ENCODE measurements at places on chromosomes 4 and X.
A peak's percentile ranks its signal among the peaks of the same experiment; 100 is the strongest.

DNA sequence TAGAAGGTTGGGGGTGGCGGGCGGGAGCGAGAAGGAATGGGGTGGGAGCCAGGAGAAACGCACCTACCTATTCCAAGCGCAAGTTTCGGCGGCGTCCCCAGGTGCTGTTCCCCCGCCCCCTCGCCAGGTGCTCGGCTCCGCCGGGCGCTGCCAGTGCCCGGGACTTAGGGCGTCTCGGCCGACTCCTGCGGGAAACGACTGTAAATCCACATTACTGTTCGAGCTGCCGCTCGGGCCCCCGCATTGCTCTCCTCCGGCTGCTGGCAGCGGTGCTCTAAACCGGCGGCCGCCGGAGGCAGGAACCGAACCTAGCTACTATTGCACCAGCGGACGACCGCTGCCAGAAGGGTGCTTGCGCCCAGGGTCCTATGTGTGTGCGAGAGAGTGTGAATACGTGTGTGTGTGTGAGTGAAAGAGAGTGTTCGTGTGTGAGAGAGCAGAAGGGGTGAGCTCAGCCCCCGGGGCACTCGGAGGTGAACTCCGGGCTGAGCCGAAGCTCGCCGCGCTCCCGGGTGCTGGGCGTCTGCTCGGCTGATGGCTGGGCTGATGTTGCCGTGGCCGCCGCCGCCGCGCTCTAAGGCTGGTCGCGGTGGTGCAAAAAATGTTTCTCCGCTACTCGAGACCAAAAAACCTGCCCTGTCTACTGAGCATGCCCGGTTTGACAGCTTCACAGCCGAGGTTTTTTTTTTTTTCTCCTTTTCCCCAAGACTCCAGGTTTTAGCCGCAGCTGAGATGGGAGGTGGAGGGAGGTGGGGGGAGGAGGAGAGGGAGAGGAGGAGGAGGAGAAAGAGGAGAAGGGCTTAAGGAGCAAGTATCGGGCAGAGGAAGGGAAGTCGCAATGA, 115.7 kb upstream of the TEX13C start:
- no peak for DNase-seq

- no peak for DNase-seq
Measured at GRCh38 chrX:119686087-119686691, 6.8 kb downstream of the SEPTIN6 start.

DNA sequence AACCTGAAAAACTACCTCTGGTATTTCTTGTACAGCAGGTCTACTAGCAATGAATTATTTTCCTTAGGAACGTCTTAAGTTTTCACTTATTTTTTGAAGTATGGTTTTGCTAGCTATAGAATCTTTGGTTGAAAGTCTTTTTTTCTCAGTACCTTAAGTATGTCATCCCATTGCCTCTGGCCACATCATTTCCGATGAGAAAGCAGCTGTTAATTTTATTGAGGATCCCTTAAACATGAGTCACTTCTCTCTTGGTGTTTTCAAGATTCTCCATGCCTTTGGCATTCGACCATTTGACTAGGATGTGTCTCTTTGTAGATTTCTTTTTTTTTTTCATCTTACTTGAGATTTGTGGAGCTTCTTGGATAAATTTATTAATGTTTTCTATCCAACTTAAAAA, 803.8 kb upstream of the AMOT start:
- no peak for DNase-seq

GRCh38 chr4:167509551-167509950, 275.3 kb upstream of the SPOCK3 start:
- no peak for DNase-seq

- no peak for DNase-seq
Measured at GRCh38 chrX:39398215-39398962, 597.1 kb downstream of the MID1IP1 start.

- DNase-seq = no peak
Measured at GRCh38 chr4:128775916-128776315, 33.6 kb upstream of the JADE1 start.

GRCh38 chr4:74190332-74190731, 32.4 kb downstream of the MTHFD2L start:
- DNase-seq = no peak

DNA sequence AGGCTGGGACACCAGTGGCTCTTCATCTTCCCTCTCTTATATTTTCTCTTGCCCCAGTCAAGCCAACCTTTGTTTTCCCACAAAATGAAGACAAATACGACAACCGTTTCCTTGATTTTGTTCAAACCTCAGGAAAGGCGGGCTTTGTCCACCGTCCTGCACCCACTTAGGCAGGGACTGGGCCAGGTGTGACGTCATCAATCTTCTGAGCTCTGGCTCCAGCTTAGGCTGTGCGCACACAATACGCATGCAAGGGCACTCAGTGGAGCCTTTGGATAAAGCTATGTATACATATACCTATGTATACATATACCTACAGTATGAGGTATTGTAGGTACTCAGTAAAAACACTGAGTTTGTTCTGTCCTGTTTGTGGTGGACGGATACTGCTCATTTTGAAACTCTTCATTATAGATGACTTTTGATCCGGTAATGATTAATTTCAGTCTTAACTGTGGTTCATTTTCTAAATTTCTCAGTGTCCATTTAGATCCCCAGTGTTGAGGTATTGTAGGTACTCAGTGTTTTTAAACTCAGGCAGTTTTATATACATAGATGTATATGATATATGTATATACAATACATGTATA, 194.9 kb downstream of the MGST2 start:
- DNase-seq = no peak

GRCh38 chrX:11564546-11564945, 101.2 kb downstream of the ARHGAP6 start:
- no peak for DNase-seq

GRCh38 chr4:70945452-70946055, 43.4 kb downstream of the MOB1B start:
- DNase-seq = no peak

GRCh38 chr4:2843941-2844584, 419 bp downstream of the ADD1 start:
- no peak for DNase-seq

DNA sequence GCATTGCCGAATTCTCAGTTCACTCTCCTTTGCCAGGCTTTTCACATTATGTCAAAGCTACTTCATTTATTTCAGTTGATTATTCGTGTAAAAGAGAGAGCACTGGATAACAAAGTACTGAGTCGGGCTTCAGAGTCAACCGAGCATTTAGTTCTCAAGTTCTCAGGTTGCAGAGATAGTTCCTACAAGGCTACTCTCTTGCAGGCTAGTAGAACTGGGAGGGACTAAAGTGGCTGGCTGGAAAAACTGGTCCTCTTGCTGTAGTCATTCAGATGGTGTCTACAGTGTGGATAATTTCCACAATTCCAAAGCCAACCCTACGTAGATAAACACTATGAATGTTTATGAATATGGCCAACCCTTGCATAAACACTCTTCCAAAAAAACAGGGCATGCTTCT, 4.6 kb upstream of the CCNG2 start:
- no peak for DNase-seq

DNA sequence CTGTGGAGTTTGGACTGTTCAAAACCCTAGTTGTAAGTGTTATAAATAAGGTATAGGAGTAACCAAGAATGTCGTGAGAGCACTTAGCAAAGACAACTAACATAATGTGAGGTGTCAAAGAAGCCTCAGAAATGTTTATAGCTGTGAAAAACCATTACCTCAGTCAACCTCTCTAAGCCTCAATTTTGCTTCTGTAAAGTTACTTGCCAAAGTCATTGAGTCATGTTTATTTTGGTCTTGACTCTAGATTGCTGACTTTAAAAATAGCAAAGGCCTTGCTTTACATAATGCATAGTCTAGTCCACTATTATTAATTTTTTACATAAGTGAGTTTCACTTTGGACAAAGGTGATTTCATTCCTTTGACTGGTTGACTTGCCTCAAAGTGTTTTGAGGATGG, 257.6 kb upstream of the CXXC4 start:
- no peak for DNase-seq

DNA sequence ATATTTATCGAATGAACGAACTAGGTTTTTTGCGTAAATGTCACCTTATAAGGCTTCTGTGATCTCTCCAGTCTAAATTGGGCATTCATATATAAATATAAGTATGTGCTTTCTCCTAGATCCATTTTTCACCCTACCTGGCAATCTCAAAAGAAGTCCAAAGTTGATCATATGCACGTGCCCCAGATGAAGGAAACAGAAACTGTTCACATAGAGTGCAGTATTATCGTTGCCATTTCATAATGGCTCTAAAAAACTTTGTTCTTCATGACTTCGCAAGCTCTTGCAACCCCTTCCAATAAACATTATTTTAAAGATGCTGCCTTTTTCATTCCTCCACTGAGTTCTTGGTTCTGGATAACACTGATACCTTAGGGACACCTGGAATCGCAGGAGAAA, 708 bp downstream of the INTS12 start:
- no peak for DNase-seq

DNA sequence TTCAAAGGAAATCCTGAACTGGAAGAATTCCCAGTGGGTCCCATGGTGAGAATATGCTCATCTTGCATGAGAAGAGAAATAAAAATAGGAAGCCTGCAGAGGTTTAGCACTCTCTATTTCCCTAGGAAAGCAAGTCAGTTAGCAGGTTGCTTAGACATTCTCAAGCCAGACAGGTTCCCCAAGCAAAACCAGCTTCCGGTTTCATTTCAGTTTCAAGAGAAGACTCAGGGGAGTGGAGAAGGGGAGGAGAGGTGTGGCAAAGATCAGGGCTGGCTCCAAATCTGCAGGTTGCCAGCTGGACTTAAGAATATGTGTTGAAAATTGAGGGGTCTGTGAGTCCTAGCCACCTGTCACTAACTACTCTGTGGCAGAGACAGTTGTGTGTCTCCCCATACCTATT, 107.5 kb downstream of the CLNK start:
- DNase-seq = no peak

GRCh38 chr4:38870098-38870808, 2.6 kb downstream of the FAM114A1 start:
- DNase-seq = no peak

GRCh38 chr4:142402156-142402555, 443.9 kb downstream of the INPP4B start:
- DNase-seq = no peak

DNA sequence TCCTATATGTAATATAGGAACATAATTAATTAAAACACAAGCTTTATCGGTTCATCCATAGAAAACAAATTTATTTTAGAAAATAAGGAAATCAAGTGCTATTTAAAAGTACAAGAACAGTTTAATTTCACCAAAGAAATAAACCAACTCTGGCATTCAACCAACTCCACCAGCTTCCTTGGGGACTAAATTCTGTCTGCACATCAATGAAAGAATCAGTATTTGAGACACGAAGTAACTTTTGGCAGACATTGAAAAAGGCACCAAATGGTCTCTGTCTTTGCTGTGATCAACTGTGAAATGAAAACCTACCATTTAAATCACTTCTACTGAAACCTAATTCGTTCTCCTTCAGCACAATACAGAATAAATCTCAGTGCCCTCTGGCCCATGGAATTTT, 719.7 kb upstream of the GRIA3 start:
- DNase-seq = no peak

DNA sequence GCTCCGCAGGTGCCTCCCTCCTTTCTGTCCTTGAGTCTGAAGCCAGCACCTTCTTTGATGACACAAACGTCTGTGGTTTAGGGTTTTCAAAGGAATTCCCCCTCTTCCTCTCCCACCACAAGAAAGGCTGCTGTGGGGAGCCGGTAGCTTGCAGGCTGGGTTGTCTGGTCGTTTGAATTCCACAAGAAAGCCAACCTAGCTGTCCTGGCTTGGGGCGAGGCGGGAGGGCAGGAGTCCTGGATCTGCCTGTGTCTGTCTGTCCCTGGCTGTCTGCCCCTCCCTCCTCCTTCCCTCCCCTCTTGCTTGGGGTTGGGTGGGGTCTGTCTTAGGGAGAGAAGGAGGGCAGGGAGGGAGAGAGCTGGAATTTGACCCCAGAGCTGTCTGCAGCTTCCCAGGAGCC, 56.3 kb downstream of the SHROOM2 start:
- DNase-seq = peak; percentile 2

GRCh38 chr4:181569553-181569952, 673.6 kb upstream of the TENM3 start:
- DNase-seq = no peak

DNA sequence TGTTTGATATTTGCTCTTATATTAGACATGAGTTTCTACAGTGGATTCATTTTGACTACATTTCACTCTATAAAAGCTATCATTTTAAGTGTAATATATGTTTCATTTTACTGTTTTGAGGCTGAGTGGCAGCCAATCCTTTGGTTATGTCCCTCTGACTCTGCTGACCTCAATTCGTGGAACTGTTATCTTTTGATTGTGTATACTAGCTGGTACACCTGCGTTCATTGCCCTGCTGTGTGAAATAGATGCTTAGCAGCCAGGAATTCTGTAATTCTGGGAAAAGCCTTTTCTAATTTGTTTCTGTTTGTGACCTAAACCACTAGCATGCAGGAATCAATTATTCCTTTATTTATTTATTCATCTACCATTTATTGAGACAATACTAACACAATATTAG, 269.4 kb upstream of the CT83 start:
- DNase-seq = no peak

DNA sequence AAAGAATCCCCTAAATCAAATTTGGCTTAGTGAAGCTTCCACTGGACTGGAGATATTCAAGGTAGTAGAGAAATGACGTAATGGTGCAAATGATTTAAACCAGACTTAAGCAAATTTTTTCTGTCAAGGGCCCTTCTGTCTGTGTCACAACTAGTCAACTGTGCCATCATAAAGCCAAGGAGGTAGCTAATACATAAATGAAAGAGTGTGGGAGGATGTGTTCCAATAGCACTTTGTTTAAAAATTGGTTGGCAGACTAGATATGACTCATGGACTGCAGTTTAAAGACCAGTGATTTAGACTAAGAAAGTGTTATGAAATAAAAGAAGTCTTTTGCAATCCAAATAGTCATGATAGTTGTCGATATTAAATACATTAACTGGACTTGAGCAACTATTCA, 24.3 kb upstream of the TEX13C start:
- DNase-seq = no peak

- DNase-seq = no peak
Measured at GRCh38 chr4:43136752-43137151, 244.2 kb downstream of the GRXCR1 start.

GRCh38 chr4:141860974-141861373, 224.6 kb downstream of the IL15 start:
- DNase-seq = no peak
